Inflammatory macrophage treated with lipopolysaccharide for 1 hour (primary cell): ENCODE measurements at places on chromosomes 13 and 19.

DNA sequence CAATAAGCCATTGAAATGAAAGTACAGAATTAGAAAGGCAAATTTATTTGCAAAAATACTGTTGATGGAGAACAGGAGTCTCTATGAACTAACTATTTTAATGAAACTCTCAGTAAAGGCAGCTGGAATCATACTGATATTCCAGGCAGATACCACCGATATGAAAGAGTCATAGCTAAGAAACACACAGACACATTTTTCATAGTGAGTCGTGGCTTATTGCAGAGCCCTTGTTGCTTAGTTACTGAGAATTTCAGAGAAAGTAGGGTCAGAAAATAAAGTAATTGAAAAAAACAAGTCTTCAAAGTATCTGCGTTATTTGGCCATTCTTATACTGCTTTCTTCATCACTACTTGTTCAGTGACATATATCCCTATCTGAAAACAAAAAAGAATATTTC, 1890.9 kb downstream of the PCDH9 start:
- DNase-seq, result no peak

DNA sequence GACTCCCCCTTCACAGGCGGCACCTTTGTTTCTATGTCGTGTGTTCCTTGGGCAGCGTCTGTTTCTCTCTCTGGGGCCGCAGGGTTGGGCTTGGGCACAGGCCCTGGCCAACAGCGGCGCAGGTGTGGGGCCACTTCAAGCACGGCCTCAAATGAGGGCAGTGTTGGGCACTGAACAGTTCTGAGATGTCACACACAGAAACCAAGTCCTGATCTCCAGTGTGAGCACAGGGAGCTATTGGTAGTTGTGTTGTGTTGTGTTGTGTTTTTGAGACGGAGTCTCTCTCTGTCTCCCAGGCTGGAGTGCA, 42.7 kb downstream of the GATAD2A start:
- DNase-seq, result no peak

DNA sequence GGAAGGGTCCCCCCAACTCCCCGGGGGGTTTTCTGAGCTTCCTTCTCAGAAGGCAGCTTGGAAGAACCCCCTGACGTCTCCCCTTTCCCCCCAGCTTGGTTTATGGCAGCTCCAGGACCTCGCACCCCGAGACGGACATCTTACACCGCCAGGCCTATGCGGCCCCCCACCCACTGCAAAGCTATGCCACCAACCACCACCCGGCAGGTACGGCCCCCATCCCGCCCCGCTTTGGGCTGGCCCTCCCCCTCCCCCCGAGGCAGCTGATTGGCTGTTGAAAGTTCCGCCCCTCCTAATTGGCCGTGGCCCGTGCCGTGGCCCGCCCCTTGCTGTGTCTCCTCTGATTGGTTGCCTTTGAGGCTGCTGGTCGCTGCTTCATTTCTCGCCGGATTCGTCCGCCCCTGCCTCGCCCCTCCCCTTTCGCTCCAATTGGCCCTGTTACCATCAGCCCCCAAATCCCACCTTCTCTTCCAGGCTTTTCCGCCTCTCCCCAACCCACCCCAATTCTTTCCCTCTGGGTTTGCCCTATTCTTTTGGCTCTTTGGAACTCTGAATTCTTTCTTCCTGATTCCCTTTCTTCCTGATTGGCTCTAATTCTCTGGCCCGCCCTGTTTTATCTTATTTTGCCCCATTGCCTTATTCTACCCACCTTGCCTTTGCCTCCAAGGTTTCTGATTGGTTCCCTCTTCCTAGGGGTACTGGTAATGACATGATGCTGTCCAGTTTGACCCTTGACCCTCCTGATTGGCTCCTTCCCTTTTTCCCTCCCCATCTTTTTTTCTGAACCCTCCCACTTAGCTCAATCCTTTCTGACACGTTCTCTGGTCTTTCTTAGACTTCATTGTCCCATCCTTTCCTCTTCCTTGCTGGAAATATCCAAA, 2.5 kb downstream of the PRR12 start:
- peak; percentile 88 for DNase-seq

GRCh38 chr13:43389983-43390382, 366.6 kb downstream of the DNAJC15 start:
- DNase-seq, result peak; percentile 53

- peak; percentile 82 for DNase-seq
Observed at GRCh38 chr13:50141375-50141975, 126.2 kb downstream of the KCNRG start.

DNA sequence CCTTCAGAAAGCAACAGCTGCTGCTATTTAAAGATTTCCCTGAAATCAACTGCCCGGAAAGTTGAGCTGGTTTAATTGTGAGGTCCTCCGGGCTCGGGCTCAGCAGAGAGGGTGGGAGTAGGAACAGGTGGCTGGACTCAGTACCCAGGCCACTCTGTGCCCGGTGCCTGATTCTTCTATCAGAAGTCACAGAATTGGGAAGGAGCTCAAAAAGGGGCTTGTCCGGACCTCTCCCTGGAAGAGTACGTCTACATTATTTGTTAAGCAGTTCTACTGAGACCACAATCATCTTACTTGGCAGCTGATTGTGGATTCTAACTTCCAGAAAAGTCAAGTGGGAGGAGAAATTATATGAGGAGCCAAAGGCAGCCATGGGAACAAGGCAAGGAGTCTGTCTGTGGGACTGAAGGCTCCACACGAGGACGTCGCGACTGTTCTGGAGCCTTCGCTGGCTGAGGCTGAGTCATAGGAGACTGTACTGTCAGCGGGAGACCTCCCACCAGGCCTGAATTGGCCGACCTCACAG, 91.7 kb upstream of the ANKRD10 start:
- no peak for DNase-seq

DNA sequence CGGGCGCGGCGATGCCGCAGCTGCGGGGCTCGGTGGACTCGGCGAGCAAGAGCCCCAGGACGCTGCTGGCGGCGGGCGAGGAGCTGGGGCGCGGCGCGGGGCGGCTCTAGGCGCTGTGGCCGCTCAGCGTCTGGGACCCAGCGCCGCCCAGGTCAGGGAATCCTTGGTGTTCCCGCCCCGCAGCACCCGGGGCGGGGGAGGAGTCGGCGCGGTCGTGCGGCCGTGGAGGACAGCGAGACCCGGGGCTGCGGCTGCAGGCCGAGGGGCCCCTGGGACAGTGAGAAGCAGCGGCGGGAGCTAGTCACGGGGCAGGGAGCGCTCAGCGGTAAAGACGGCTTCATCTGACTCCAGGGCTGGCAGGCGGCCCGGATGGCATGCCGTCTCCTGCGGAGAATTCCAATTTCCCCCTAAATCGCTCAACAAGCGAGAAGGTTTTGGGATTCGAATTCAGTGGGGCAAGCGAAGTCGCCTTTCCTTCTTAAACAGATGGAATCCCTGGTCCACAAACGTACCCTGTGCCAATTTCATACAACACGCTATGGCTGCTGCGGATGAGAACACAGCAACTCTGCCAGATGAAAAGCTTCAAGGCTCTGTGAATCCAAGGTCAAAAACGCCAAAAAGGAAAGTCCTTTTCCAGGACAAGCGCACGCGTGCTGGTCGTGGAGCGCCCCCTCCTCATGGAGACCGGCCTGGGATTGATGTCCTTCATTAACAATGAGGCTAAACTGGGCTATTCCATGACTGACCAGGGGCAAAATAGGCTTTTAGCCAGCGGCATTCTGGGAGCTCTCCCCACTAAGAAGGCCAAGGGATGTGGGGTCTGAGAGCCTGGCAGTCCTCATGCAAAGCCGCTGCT, 4.2 kb upstream of the ZSCAN4 start:
- DNase-seq, result no peak
